ENCODE measurements at places on chromosomes 3 and 15. TPM values are rescaled to one million over a fixed set of nuclear protein-coding genes. Genes with fewer than 3 reads are reported as not detected.

DNA sequence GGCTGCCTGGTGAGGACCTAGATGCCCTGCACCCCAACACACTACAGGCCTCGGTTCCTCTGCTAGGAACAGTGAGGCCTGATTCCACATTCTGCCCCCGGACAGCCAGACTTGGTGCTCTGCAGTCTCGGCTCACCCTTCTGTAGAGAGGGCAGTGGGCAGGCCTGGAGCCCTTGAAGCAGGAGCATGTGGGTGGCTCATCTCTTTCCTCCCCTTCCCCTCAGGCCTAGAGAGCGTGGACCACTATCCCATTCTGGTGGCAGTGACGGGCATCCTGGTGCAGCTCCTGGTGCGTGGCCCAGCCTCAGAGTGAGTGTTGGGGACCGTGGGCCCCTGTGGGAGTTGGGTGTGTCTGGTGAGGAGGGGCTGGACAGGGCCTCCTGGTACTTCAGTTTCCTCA, 3.3 kb downstream of the AMIGO3 start:
- DNase-seq, result no peak
- peaks cover 13% of the 10 kb centered on the region for H3K36me3 ChIP-seq
- H3K4me1 ChIP-seq, result peaks cover 23% of the 10 kb centered on the region
- H3K4me3 ChIP-seq, result no peak overlapping the region
- H3K27me3 ChIP-seq, result no peaks in the 10 kb centered on the region
- no peak overlapping the region for H3K27ac ChIP-seq

Gene GPR87
- 1.2 TPM for total RNA-seq

- H3K27ac ChIP-seq, result peak overlapping the region; percentile 72
- peaks cover 4% of the 10 kb centered on the region for H3K36me3 ChIP-seq
- peaks cover 27% of the 10 kb centered on the region for H3K4me1 ChIP-seq
- peak overlapping the region; percentile 48 for H3K4me3 ChIP-seq
These were observed 68.5 kb downstream of the TRANK1 start for GRCh38 chr3:36876181-36876936.

DNA sequence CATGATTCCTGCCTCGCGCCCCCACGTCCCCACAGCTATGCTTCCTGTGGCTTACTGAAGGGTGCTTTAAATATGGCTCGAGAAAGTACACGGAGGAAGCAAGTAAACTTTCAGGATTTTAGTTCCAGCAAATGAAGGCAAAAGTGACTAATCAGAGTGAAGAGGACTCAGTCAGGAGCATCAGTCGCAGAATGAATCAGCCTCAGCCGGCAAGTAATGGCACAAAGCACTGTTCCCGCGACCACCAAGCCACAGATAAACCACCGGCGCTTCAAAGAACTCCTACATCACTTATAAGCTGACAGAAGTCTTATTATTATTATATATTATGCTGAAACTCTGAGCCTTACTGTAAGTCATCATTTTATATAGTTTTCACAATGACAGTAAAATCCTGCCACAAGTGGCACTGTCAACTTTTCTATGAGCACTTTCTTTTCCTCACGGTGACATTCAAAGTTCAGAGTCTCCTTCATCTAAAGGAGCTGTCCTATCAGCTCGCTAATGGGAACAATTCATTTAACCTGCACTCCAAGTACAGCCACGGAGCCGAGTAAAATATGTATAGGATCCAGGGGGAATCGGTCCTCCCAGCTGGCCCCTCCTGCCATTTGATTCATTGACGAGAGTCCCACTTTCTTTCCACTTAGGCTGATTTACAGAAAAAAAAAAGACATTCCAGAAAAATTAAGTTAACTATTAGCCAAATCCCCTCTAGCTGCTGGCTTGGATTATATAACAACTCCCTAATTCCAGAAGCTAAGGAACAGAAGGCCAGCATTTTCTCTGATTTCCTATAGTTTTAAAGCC, 217.0 kb upstream of the ICE2 start:
- peak; percentile 35 for DNase-seq
- H3K27ac ChIP-seq, result peak overlapping the region; percentile 49
- peaks cover 25% of the 10 kb centered on the region for H3K27me3 ChIP-seq
- peak overlapping the region; percentile 22 for H3K4me3 ChIP-seq

Gene TEX55
- total RNA-seq, result not detected

Gene ADGRG7
- total RNA-seq, result not detected
